ENCODE measurements at places on chromosomes 16 and 17.

DNA sequence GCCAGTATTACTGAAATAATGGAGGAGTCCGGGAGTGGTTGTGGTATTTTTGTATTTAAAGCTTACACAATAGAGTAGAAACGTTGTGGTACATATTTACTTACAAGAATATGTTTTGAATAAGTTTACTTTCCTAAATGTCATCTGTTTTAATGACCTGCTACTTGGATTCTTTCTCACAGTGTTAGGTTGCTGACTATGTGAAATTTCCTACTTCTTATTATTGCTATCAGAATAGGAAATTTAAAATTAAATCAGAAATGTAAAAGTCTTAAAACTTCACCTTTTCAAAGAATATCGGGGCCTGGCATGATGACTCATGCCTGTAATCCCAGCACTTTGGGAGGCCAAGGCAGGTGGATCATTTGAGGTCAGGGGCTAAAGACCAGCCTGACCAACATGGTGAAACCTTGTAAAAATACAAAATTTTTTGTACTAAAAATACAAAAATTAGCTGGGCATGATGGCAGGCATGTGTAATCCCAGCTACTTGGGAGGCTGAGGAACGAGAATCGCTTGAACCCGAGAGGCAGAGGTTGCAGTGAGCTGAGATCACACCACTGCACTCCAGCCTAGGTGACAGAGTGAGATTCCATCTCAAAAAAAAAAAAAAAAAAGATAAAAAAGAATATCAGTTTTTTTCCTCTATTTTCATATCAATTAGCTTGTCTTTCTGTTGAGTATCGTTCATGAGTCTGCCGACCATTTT is 77.8 kb downstream of the VMP1 start:
- DNase-seq = no peak

DNA sequence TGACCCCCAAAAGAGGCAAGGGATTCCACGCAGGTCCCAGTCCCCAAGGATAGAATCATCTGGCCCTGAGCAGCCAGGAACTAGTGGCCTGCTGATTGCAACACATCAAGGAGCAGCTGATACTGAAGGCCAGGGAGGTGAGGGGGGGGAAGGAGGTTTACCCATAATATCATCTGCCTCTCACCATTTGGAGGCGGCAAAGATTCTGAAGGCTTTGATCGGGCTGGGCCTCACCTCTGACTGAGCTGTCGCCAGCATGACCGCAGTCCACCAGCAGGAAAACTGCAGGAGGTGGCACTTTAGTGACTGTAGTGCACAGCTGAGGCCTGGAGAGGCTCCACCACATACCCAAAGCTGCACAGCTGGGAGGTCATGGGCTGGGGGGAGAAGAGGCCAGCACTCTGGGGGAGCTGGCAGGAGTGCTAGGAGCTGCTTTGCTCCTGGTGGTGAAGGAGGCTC is 20.5 kb upstream of the ITGA3 start:
- DNase-seq = no peak

- DNase-seq = no peak
Measured at GRCh38 chr17:56595831-56596690, 2.6 kb downstream of the NOG start.

GRCh38 chr17:320809-321385 is 31.7 kb downstream of the RPH3AL start:
- DNase-seq = no peak

DNA sequence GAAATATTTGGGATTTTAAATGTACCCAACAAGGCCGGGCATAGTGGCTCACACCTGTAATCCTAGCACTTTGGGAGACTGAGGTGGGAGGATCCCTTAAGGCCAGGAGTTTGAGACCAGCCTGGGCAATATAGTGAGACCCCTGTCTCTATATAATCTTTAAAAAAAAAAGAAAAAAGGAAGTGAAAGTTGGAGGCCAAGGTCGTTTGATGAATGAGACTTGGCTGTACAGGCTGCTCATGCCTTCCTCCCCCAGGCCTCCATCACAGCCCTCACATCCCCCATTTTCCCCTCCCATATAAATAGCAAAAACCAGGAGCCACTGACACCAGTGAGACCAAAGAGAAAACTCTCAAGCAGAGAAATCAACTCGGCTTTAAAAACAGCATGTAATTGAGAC is 3.3 kb upstream of the CA7 start:
- no peak for DNase-seq

- DNase-seq = no peak
Measured at GRCh38 chr16:51696376-51696775, 545.3 kb upstream of the SALL1 start.

GRCh38 chr17:69711541-69711940 is 297.0 kb downstream of the MAP2K6 start:
- no peak for DNase-seq

DNA sequence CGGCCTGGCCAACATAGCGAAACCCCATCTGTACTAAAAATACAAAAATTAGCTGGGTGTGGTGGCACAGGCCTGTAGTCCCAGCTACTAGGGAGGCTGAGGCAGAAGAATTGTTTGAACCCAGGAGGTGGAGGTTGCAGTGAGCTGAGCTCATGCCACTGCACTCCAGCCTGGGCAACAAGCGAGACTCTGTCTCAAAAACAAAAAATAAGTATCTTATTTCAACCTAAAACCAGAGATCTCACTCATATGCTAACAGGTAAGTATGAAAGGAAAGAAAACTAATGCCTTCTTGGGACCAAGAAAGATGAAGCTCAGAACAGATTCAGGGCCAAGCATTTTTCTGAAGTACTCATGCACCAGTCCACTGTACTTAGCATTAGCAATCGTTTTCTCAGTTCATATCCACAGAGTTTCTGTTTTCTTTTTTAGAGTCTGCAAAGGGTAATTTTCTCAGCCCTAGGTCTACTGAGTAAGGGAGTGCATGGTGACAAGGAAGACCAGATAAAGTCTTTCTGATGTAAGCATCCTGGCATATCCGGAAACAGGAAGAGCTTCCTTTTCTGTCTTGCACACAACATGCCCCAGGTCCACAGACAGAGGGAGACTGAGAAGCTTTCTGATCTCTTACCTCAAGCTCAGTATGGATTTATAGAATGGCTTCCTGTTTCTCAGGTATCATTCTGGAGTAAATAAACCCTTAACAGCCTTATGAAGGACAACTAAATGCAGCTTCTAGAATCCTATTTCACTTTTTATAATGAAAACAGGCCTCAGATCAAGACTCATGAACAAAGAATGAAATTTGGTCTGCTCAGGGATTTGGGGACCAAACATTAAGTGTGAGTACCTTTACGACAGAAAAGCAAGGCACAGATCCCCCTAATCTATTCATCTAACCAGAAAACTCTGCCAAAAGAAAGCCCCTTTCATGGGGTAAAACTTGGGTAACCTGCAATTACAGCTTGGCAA is 38.7 kb upstream of the FOXJ1 start:
- DNase-seq = no peak

DNA sequence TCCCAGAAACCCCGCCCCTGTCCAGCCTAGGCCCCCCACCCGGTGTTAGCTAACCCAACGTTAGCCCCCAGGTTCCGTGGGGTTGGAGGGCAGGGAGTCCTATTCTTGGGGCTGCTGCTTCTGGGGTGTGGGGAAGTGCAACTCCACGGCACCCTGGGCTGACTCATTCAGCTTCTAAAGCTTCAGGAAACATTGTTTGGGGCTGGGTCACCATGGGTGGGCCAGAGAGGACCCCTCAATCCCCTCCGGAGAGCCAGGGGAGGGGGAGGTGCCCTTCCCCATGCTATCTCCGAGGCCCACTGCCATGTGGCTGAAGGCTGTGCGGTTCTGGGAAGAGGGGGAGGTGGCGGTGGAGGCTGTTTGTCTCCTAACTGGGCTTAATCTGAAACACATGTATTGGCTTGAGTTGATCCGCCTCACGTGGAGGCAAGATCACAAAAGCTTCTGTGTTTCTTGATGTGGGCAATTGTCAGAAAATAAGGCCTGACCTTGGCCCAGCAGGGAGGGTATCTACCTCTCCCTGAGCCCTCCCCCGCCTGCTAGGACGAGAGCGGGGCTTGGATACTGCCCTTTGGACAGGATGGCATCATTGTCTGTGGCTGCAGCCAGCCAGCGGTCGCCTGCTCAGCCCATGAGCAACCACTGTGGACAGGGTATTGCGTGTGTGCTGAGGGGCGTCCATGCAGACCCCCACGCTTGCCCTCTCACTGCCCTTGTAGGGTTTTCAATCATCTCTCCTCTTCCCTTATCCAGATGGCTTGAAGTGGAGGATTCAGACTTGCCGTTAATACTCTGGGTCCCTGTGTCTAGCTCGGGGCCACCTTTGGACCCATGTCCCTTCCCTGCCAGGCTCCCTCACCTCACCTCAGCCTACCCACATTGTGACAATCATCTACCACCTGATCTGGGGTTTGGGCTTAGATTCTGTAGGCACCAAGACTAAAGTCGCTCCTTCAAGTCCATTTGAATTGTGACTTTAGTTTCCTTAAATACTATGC is 1.3 kb downstream of the SERPINF1 start:
- no peak for DNase-seq

DNA sequence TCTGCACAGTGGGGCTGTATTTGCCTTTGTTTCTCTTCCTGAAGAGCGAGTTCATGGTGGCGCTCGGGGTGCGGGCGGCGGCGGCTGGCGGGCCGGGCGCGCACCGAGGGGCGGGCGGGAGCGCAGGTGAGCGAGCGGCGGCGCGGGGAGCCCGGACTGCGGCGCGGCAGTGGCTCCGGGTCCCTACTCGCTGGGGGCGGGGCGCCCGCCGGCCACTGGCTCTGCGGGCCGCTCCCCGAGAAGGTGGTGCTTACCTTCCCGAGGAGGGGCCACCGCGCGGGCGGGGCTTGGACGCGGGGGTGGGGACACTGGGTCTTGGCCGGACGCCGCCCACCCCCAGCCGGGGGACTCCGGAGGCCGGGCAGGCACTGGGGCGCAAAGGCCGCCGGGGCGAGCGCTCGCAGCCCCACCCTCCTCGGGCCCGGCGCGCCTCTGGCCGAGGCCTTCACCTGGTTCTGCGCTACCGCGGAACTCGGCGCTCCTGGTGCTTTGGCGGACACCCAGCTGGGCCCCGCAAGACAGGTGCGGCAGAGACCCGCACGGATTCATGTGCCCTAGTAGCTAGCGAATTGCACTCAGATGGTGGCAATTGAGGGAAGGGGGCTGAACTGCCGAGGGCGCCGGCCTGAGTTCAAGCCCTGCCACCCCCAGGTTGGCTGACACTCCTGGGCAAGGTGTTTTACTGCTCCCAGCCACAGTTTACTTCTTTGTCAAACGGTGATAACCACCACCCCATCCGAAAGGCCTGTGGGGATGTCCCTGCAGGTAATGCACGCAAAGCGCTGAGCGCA is at the start of gene PPL:
Gene PPL, minus strand, starts transcription at position 158 of the 791 bp plus-strand sequence. Its CDS starts 103 bp downstream, at position 55.
- DNase-seq = no peak

DNA sequence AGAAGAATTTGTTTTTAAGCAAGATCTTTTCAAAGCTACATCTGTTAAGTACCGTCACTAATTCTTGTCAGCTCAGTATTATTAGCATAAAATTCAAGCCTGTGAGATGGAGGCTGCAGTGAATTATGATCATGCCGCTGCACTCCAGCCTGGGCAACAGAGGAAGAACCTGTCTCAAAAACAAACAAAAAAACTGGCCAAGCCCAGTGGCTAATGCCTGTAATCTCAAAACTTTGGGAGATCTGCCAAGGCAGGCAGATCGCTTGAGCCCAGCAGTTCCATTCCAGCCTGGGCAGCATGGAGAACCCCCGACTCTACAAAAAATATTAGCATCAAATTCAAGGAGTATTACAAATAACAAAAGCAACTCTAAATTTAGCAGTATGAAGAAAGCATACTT is 88.0 kb downstream of the STXBP4 start:
- DNase-seq = no peak

GRCh38 chr16:5479926-5480325 is 382.3 kb upstream of the EEF2KMT start:
- no peak for DNase-seq

Data from COLO829 (cell line).